CD4-positive, alpha-beta T cell treated with Interferon alpha-2 for 1 hour (primary cell): ENCODE measurements at places on chromosomes 16 and 17.

DNA sequence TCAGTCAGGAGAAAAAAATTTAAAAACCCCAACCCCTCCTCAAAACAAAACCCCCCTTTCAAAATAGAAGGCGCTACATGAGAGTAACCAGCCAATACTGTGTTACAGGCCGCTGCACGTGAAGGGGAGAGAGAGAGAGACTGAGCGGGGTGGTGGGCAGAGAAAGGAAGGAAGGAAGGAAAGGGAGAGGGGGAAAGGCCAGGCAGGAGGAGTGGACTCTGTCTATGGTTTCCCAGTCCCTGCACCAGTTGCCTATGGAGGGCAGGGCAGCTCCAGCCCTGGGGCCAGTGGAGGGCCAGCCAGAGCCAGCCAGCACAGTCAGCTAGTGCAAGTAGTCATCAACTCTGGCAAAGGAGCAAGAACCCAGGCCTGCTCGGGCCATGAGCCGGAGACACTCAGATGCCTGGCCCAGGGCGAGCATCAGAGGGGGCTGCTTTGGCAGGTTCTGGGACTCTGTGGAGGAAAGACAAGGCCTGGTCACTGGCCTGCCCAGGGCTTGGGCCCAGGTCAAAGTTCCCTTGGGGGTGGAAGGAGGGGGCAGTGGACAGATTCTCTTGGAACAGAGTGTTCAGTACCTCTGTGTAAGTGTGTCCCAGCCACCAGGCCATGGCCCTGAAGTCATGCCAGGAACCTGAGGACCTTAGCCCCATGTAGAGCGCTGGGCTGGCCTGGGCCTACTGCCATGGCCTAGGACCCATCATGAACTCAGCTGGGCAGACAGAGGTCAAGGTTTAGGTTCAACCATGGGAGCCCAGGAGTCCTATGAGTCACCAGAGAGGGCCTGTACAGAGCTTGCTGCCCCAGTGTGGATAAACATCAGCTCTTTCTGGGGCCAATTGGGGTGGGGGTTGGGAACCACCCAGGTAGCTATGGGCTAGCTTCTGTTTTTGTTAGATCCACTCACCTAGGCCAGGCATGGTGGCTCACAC is 7.3 kb upstream of the GFOD2 start:
- no peak for DNase-seq

DNA sequence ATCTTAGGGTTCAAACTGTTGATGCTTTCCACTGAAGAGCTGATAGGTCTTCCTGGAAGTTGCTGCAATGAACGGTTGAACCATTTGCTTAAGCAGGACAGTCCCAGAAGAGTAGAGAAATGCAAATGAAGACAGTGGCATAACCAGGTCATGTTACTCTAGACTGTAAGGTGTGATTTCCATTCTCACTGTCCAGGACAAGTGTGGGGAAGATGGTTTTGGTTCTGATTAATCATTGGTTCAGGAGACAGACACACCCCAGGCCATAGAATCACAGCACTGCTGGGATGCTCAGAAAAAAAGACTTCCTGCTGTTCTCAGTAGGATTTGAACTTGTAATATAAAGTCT is 34.8 kb upstream of the XYLT2 start:
- DNase-seq = no peak

DNA sequence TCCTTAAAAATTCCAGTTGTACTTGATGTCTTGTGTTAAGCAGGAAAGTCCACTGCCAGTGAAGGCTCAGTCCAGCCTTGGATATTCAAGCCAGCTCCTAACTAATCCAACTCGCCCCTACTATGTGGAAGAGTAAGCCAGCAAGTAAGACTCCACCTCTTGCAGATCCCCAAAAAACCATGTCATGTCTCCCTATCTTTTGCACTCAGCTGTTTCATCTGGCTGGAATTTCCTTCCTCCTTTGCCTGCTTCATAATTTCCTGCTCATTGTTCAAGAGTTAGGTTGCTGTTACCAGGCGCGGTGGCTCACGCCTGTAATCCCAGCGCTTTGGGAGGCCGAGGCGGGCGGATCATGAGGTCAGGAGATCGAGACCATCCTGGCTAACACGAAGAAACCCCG is 37.8 kb downstream of the RBBP6 start:
- no peak for DNase-seq

- DNase-seq = no peak
Observed at GRCh38 chr17:41267711-41268110, 2.5 kb downstream of the KRTAP9-6 start.

- no peak for DNase-seq
Observed at GRCh38 chr16:11024333-11025053, 80.1 kb downstream of the CLEC16A start.
